Activated B cell treated with CpG ODN at 0.5 μM for 24 hours (primary cell): ENCODE measurements at places on chromosomes 2 and 18.

GRCh38 chr2:26196683-26197418 lies 24.0 kb downstream of the GAREM2 start:
- no peak for DNase-seq
- H3K4me1 ChIP-seq, result peaks cover 28% of the 10 kb centered on the region
- H3K27me3 ChIP-seq, result no peaks in the 10 kb centered on the region
- H3K27ac ChIP-seq, result peak overlapping the region; percentile 50

- no peak overlapping the region for H3K4me3 ChIP-seq
- H3K4me1 ChIP-seq, result no peaks in the 10 kb centered on the region
- H3K27me3 ChIP-seq, result peaks cover 4% of the 10 kb centered on the region
- H3K27ac ChIP-seq, result no peak overlapping the region
Measured at GRCh38 chr2:74902281-74902860, 56.1 kb upstream of the POLE4 start.

GRCh38 chr18:45212181-45213039 lies 402.9 kb upstream of the SLC14A2 start:
- no peaks in the 10 kb centered on the region for H3K36me3 ChIP-seq
- H3K4me3 ChIP-seq, result no peak overlapping the region
- peak; percentile 66 for DNase-seq
- H3K27me3 ChIP-seq, result no peaks in the 10 kb centered on the region
- no peak overlapping the region for H3K27ac ChIP-seq
- H3K4me1 ChIP-seq, result peaks cover 7% of the 10 kb centered on the region

DNA sequence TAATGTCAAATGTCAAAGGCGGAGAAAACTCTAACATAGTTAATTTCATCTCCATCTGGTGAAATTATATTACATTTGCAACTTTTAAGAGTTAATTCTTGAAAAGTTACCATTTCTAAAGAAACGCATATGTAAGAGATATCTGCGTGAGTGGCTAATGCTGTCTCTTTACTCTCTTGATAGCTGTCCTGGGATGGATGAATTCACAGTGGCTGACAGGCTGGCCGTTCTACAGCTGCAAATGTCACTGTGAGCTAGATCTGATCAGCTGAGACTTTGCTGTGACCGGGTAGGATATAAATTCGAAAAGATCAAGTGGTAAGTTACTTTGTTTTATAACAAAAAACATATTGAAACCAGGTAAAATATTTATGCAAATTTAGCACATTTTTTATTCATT lies 557.1 kb upstream of the DDX18 start:
- no peak for DNase-seq
- H3K27ac ChIP-seq, result no peak overlapping the region
- no peaks in the 10 kb centered on the region for H3K27me3 ChIP-seq
- no peak overlapping the region for H3K4me3 ChIP-seq

GRCh38 chr2:233855345-233855744 lies 1.0 kb upstream of the HJURP start:
- H3K27me3 ChIP-seq, result peaks cover 8% of the 10 kb centered on the region
- H3K27ac ChIP-seq, result no peak overlapping the region
- DNase-seq, result no peak
- peaks cover 22% of the 10 kb centered on the region for H3K4me1 ChIP-seq
- H3K36me3 ChIP-seq, result peaks cover 7% of the 10 kb centered on the region

DNA sequence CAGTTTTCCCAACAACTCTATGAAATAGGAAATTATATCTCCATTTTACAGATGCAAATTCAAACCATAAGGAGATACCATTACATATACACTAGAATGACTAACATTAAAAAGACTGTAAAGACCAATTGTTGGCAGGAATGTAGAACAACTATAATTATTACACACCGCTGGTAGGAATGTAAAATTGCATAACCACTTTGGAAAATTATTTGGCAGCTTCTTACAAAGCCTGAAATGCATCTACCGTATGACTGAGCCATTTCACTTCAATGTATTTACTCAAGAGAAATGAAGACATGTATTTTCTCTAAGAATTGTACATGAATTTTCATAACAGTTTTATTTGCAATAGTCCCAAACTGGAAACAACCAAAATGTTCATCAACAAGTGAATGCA lies 189.1 kb upstream of the BCL2L11 start:
- no peak overlapping the region for H3K27ac ChIP-seq
- peaks cover 4% of the 10 kb centered on the region for H3K27me3 ChIP-seq
- H3K4me3 ChIP-seq, result no peak overlapping the region
- DNase-seq, result no peak
- H3K4me1 ChIP-seq, result no peaks in the 10 kb centered on the region
- no peaks in the 10 kb centered on the region for H3K36me3 ChIP-seq

DNA sequence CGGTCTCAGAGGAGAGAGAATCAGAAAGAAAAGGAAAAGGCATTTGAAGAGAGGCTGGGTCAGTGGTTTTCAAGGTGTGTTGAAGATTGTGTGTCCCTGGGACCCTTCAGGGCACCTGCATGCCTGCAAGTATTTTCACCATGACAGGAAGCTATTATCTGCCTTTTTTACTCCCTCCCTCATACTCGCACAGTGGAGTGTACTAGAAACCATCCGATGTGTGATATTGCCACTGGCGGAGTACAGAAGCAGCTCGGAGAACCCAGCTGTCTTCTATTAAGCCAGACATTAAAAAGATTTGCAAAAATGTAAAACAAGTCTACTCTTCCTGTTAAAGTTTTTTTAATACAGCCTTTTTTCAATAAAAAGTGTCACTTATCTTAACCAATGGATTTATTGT lies 33.7 kb upstream of the RFX8 start:
- H3K4me3 ChIP-seq, result no peak overlapping the region
- H3K36me3 ChIP-seq, result no peaks in the 10 kb centered on the region
- peaks cover 3% of the 10 kb centered on the region for H3K4me1 ChIP-seq
- H3K27me3 ChIP-seq, result peaks cover 2% of the 10 kb centered on the region
- DNase-seq, result no peak
- no peak overlapping the region for H3K27ac ChIP-seq

- H3K27me3 ChIP-seq, result no peaks in the 10 kb centered on the region
- no peak for DNase-seq
- no peaks in the 10 kb centered on the region for H3K4me1 ChIP-seq
- H3K4me3 ChIP-seq, result no peak overlapping the region
- no peak overlapping the region for H3K27ac ChIP-seq
Measured at GRCh38 chr18:56815926-56816325, 164.8 kb downstream of the WDR7 start.

DNA sequence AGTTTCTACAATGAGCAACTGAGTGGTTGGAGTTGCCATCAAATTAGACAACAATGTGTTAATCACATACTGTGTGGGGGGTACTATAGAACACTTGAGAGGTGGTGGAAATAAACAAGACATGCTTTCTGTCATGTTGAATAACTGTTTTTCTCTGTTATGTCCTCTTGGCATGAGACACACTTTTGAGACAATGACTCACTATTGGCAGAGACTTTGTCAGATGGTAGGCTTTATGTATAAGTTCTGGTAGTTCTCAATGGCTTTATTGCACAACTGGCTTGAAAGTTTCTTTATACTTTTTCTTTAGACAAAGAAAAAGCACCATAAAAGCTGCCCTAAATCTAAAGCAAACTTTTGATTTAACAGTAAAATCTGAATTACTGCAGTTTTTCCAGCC lies 578.7 kb downstream of the ADCYAP1 start:
- DNase-seq, result no peak
- H3K4me3 ChIP-seq, result no peak overlapping the region
- H3K27ac ChIP-seq, result no peak overlapping the region
- H3K27me3 ChIP-seq, result no peaks in the 10 kb centered on the region

- H3K36me3 ChIP-seq, result no peaks in the 10 kb centered on the region
- peak overlapping the region; percentile 85 for H3K4me3 ChIP-seq
- peaks cover 47% of the 10 kb centered on the region for H3K4me1 ChIP-seq
- no peaks in the 10 kb centered on the region for H3K27me3 ChIP-seq
- DNase-seq, result peak; percentile 72
Measured at GRCh38 chr2:231614559-231615057, 21.9 kb downstream of the TEX44 start.

GRCh38 chr2:176370467-176371171 lies 101.4 kb downstream of the MTX2 start:
- H3K36me3 ChIP-seq, result no peaks in the 10 kb centered on the region
- H3K27me3 ChIP-seq, result peaks cover 8% of the 10 kb centered on the region
- H3K4me1 ChIP-seq, result no peaks in the 10 kb centered on the region

- no peak overlapping the region for H3K27ac ChIP-seq
- peaks cover 31% of the 10 kb centered on the region for H3K27me3 ChIP-seq
- H3K36me3 ChIP-seq, result no peaks in the 10 kb centered on the region
- peaks cover 16% of the 10 kb centered on the region for H3K4me1 ChIP-seq
Measured at GRCh38 chr18:24397131-24397693, 412 bp downstream of the OSBPL1A start.

DNA sequence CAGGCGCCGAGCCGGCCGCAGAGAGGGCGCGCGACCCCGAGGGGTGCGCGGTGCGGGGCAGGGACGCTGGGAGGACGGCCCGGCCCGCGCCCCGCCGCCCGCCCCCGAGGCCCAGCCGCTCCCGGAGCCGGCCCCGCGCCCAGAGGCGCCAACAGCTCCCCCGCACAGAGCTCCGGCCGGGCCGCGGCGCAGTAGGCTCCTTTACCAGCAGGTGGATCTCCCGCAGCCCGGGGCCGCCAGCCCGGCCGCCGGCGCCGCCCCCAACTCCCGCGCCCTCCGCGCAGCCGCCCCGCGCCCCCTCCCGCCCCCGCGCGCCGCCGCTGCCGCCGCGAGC lies 258 bp downstream of the MGAT4A start:
- peaks cover 56% of the 10 kb centered on the region for H3K4me1 ChIP-seq
- no peaks in the 10 kb centered on the region for H3K27me3 ChIP-seq
- H3K4me3 ChIP-seq, result peak overlapping the region; percentile 80
- peaks cover 2% of the 10 kb centered on the region for H3K36me3 ChIP-seq
- peak; percentile 63 for DNase-seq

- H3K27ac ChIP-seq, result no peak overlapping the region
- H3K36me3 ChIP-seq, result no peaks in the 10 kb centered on the region
- no peaks in the 10 kb centered on the region for H3K4me1 ChIP-seq
- no peak overlapping the region for H3K4me3 ChIP-seq
- DNase-seq, result no peak
Measured at GRCh38 chr2:102703748-102704147, 58.1 kb upstream of the TMEM182 start.

DNA sequence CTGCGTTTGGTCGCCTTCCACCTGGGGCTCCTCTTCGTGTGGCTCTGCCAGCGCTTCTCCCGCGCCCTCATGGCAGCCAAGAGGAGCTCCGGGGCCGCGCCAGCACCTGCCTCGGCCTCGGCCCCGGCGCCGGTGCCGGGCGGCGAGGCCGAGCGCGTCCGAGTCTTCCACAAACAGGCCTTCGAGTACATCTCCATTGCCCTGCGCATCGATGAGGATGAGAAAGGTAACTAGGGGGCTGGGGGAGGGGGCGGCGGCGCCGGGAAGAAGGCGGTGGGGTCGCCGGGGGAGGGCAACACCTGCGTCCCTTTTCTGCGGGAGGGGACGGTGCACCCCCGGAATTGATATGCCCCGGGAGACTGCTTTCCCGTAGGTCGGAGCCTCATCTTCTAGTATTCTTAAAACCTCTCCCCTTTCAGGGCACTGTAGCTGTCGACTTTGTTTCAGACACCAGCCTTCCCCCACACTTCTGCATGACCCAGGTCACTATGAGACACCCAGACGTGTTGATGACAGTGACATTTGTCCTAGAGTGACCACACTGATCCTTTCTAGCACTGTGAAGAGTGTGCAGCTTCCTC lies 755 bp downstream of the SPAST start:
- H3K27ac ChIP-seq, result peak overlapping the region; percentile 93
- no peaks in the 10 kb centered on the region for H3K27me3 ChIP-seq
- no peak for DNase-seq

DNA sequence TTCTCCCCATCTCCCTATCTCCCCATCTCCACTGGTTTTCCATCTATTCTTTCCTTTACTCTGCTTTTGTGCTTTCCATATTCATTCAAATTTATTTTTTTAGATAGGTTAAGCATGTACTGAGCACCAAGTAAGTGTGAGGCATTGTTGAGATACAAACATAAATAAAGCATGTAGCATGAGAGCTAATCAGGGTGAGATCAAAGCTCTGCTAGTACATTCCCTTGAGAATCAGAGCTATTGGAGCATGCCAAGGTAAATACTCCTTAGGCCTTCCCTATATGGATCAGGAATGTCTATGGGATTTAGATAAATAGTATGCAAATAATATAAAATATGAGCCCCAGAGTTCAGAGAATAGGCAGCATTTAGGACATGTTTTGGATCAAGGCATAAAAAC lies 25.3 kb downstream of the BABAM2 start:
- no peak overlapping the region for H3K4me3 ChIP-seq
- peaks cover 17% of the 10 kb centered on the region for H3K36me3 ChIP-seq
- H3K4me1 ChIP-seq, result peaks cover 29% of the 10 kb centered on the region
- no peak overlapping the region for H3K27ac ChIP-seq
- no peaks in the 10 kb centered on the region for H3K27me3 ChIP-seq
- DNase-seq, result no peak

- no peak for DNase-seq
- H3K36me3 ChIP-seq, result no peaks in the 10 kb centered on the region
- no peak overlapping the region for H3K4me3 ChIP-seq
- H3K4me1 ChIP-seq, result no peaks in the 10 kb centered on the region
Measured at GRCh38 chr18:9982711-9983110, 68.9 kb downstream of the VAPA start.

GRCh38 chr2:85472261-85472660 lies 53.7 kb downstream of the SH2D6 start:
- peaks cover 9% of the 10 kb centered on the region for H3K4me1 ChIP-seq
- H3K27me3 ChIP-seq, result no peaks in the 10 kb centered on the region
- no peaks in the 10 kb centered on the region for H3K36me3 ChIP-seq
- H3K4me3 ChIP-seq, result no peak overlapping the region

- no peaks in the 10 kb centered on the region for H3K4me1 ChIP-seq
- H3K4me3 ChIP-seq, result no peak overlapping the region
- H3K27ac ChIP-seq, result no peak overlapping the region
- DNase-seq, result no peak
Measured at GRCh38 chr2:176601066-176601465, 331.8 kb downstream of the MTX2 start.

- H3K27me3 ChIP-seq, result peaks cover 13% of the 10 kb centered on the region
- no peak for DNase-seq
- H3K4me1 ChIP-seq, result no peaks in the 10 kb centered on the region
- H3K4me3 ChIP-seq, result no peak overlapping the region
Measured at GRCh38 chr2:120452131-120452530, 106.2 kb downstream of the INHBB start.

DNA sequence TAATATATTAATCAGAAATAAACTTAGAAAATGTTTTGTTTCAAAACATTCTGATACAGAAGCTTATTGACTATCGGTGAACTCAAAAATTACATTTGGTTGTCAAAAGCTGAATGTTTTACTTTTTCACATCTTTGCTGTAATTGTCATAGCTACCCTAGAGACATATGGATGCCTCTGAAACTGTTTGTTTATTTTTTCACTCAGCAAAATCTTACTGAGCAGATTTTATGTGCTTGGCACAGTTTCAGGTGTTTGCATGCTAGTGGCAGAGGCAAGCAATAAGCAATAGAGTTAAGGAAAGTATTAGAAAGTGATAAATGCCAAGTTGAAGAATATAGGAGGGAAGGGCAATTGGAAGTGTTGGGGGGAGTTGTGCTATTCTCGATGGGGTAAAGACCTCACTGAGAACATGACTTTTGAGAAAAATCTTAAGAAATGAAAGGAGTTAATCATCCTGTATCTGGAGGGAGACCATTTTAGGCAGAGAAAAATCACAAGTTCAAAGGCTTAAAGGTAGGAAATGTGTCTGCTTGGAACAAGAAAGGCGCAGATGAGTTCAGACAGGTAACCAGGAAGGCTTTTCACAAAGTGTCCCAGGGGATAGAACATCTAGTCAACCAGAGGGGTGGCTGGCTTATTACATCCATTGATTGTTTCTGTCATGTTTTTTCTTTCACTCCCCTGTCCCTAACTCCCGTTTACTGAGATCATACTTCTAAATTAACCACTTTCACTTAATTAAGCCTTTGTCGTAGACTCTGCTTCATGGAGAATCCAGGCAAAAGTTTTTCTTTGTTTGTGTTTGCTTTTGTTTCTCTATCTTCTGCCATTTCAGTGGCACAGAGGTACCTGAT lies 27.2 kb upstream of the COBLL1 start:
- peak overlapping the region; percentile 32 for H3K27ac ChIP-seq
- no peak overlapping the region for H3K4me3 ChIP-seq
- H3K4me1 ChIP-seq, result peaks cover 41% of the 10 kb centered on the region
